ENCODE measurements at places on chromosomes 13 and 19. TPM values are rescaled to one million over a fixed set of nuclear protein-coding genes. Genes with fewer than 3 reads are reported as not detected.

- no peak for DNase-seq
These were observed 270.3 kb upstream of the TMTC4 start for GRCh38 chr13:100944791-100945345.

Gene NMRK2
- not detected for total RNA-seq

DNA sequence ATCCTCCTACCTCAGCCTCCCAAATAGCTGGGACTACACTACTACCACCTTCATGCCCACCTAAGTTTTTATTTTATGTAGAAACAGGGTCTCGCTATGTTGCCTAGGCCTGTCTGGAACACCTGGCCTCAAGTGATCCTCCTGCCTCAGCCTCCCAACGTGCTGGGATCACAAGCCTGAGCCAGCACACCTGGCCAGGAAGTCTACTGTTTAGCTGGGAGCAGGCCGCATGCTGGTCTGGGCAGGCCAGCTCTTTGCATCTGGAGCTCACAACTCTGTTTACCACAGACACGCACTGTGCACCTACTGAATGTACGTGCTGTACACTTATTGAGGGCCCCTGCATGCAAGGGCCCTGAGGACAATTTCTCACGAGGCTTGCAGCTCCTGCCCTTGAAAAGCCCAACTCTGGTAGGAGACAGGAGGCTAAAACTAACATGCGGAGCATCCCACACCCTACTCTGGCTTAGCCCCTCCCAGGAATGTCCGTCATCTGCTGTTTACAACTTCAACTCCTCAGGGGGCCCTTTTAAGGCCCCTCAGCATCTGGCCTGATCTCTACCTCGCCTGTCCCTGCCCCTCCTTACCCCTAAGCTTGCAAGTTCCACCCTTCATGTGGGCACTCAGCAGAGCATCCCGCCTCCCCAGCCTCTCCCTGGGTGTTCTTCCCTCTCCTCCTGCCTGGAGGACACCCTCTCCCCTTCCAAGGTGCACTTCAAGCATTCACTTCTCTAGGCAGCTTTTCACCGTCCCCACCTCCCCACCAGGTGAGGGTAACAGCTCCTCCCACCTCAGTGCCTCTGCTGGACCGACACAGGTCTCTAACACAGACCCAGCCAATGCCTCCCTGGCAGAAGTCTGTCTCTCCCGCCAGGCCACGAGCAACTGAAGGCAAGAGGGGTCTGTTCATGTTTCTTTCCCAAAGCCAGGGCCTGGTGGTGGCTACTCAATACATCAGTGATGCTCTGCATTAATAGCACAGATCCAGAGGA is 114.2 kb upstream of the UQCRFS1 start:
- no peak for DNase-seq

- no peak for DNase-seq
These were observed 4.2 kb downstream of the DHX34 start for GRCh38 chr19:47353307-47353712.

DNA sequence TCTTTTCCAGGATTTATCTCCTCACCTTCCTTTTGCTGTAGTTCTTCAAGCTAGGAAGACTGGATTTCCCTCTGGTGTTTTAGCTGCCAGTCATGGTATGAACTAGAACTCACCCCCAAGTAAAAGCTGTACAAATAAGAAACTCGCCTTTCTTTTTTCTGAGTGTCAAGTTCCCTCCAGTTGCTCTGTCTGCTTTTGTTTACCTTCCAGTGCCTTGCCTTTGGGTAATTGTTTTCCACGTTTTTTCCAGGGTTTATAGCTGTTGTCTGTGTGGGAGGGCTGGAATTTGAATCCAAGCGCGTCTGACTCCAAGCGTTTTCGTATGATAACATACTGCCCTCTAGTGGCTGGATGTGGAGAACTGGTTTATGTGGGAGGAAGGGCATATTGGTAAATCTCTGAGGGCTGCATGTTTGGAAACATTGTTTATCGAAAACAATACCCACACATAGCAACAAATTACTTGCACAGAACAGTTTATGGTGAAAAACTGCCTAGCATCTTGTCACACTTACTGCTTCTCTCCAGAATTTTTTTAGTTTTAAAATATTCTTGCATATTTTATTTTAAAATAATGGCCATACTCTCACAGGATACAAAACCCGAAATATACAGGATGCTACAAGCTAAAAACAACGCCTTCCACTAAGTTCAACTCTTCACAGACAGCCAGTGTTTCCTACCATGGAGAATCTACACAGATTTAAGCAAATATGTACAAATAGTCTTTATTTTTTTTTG is 19.2 kb downstream of the RCN3 start:
- DNase-seq, result peak; percentile 53

Gene SRRM5
- 0.60 TPM for total RNA-seq

DNA sequence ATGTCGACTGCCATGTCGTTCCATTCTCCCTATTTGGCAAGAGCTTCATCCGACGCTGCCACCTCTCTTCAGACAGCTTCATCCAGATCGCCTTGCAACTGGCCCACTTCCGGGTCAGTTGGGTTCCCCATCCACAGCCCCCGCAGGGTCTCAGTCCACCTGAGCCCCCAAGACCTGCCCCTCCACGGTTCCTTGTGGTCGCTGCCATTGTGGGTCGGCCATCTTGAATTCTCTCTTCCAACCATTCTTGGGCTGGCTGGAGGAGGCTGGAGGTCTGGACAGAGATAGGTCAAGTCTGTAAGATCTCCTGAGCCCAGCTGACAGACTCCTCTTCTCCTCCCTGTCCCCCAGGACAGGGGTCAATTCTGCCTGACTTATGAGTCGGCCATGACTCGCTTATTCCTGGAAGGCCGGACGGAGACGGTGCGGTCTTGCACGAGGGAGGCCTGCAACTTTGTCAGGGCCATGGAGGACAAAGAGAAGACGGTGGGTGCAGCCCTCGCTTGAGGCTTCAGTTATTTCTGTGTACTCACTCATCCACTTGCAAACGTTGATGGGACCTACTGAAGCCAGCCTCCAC is 19.5 kb downstream of the CPT1C start:
- DNase-seq, result no peak

Gene CABP5
- not detected for total RNA-seq

GRCh38 chr13:48923376-48923775 is 52.3 kb upstream of the FNDC3A start:
- DNase-seq, result no peak

GRCh38 chr19:30222992-30223865 is 149.0 kb upstream of the ZNF536 start:
- no peak for DNase-seq

Gene PSPN
- total RNA-seq, result 1.2 TPM

GRCh38 chr19:3444695-3445234 is 35.6 kb downstream of the SMIM24 start:
- no peak for DNase-seq

Gene FAM83E
- 4.4 TPM for total RNA-seq

DNA sequence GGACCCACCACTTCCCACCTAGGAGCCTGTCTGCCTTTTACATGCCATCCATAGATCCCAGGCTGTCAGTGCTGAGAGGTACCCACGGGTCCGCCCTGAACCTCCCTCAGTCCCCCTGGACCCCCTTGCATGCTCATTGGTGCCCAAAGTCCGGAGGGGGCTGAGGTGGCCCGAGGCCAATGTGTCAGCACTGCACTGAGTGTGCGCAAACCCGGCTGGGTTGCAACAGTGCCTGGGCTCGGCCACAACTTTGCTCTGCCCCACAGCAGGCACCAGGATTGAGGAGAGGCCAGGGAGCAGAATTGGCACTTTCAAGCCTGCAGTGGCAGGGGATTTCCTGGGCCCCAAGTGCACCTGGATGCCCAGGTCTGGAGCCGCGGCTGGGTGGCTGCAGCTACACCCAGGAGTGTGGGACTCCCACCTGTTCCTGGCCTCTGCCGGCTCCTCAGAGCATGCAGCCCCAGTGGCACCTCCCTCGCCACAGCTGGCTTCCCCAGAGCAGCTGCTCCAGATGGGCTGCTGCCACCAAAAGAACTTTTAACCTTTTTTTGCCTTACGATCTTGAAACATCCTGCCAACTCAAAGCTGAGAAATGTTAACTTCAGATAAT is 837.0 kb downstream of the SLITRK6 start:
- no peak for DNase-seq

DNA sequence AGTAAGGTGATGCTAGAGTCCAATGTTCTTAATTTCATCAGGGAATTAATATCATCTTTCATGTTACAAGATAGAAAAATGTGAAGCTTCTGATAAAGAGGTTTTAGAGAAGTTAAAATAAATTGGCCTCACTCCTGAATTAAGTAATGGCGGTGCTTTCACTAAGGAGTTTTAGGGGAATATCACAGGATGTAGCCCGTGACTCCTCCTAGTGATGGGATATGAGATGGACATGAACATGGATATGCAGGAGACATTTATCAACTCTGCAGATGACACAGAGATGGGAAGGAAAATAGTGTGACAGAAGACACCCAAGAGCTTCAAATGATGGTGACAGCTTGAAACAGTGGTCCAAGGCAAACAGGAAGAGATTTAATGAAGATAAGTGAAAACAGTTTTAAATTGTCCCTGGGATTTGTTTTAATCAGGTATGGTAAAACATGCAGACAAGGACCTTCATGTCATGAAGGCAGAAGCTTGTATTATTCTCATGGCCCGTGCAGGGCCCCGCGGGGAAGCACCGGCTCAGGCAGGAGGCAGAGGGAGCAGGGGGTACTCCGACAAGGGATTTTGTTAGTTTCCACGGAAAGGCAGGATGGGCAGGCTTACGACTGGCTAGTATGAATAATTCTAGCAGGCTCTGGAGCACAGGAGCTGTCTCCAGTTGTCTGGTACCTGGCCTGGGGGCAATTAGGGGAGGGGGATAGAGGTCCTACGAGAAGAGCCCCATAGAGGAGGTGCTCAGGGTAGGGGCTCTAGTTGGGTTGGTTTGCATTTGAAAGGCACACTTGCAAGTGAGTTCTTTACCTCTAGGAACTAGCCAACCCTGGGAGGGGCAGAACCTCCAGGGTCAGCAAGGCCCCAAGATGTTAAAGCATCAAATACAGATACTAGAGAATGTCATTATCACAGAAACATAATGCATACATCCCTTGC is 38.7 kb upstream of the FARP1 start:
- no peak for DNase-seq
